ENCODE measurements at places on chromosomes 2 and 18. TPM values are rescaled to one million over a fixed set of nuclear protein-coding genes. Genes with fewer than 3 reads are reported as not detected.

GRCh38 chr18:57748770-57749603 lies 54.1 kb downstream of the ATP8B1 start:
- no peak for DNase-seq

- DNase-seq = no peak
Observed at GRCh38 chr2:53633441-53633840, 134.2 kb upstream of the CHAC2 start.

- DNase-seq = no peak
Observed at GRCh38 chr2:96869822-96870625, at the start of gene SEMA4C. TSS of gene SEMA4C (minus strand) at chr2:96870080. CDS start at chr2:96867886, 2,194 bp downstream.

The FABP1 gene
- total RNA-seq = not detected

GRCh38 chr2:181203916-181204315 lies 223.5 kb downstream of the UBE2E3 start:
- DNase-seq = no peak

DNA sequence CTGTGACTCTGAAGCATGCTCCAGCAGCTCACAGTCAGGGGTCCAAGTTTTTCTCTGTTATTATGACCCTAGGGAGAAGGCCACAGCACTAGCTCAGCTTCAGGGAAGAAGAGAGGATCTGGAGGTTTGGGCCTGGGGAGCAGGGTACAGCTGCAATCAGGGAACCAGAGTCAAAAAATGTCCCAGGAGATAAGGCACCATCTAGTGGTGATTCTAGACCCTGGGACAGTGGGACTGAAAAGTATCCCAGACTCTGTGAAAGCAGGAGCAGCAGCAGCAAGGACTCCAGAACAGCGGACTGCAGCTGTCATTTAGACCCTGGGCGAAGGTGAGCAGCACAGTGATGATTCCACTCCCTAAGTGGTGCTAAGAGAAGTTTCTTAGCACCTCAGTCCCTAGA lies 278.4 kb upstream of the DDX18 start:
- DNase-seq = no peak

- no peak for DNase-seq
Observed at GRCh38 chr18:49726675-49726963, 86.7 kb downstream of the ACAA2 start.

Data from glomerular endothelial cell (primary cell).